Esophagus mucosa (tissue), 1 donor: ENCODE measurements at places on chromosomes 2 and 18.

DNA sequence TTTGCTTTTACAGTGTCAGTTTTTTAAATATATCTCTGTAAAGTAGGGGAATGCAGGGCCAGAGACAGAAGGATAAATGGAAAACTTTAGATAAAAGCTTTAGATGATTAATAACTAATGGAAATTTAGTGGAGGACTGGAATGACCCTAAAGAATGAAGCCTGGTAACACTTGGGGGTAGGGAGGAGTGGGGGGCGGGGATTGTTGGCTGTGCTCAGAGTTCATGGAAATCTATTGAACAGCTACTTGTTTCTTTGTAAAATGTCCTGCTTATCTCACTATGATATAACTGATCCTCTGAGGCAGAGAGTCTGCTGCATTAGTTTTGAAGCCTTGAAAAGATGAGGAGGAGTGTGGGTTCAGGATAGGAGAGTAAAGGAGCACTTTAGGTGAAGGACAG is 90.5 kb downstream of the TMEM185B start:
- no peak for ATAC-seq

DNA sequence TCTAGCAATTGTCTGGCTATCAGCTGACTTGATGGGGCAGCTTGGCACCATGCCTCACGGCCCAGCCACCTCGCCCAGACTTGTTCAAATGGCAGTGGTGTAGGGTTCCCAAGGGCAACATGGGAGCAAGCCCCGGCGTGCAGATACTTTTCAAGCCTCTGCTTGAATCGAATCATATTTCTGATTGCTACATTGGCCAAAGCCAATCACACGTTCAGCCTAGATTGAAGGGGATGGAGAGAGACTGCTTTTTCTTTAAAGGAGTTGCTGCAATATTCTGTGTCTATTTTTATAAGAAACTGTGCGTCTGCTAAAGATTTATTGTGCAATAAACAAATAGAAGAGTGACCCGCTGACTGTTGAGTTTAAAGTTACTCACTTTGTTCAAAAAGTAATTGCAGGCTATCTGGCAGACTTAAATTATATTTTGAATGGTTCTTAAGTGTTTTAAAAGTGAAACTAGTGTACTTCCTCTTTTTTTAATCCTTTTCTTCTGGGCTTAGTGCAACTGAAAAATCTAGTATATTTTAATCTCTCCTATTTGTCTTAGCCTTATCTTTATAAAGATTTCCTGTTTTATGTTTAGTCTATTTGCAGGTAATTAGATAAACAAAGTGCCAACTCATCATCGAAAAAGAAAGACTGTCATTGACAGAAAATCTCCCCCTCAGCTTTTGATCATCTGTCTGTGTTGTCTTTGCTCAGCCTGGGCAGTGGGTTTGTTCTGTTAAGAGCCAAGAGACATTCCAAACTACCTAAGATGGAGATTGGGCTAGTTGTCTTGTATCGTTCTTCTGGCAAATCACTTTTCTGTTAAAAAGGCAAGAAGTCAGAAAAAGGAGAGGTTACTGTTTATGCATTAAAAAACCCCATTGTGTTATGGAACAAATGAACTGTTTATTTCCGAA is 156.1 kb downstream of the TPGS2 start:
- ATAC-seq: peak; percentile 95

GRCh38 chr2:70793450-70793849 is 3.0 kb upstream of the FIGLA start:
- ATAC-seq: no peak

DNA sequence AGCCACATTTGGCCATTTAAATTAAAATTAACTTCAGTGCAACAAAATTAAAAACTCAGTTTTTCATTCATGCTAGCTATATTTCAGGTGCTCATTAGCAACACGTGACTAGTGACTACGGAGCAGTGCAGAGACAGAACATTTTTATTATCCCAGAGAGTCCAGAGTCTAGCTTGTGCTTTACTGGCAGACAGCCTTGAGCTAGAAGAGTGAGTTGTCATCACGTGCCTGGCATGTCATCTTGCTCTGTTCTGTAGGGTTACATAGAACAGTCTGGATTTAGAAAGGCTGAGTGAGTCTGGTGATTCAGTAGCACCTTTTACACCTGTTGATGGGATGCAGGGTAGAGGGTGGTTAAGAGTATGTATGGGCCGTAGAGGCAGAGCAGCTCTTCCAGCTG is 136.9 kb upstream of the IL1R2 start:
- peak; percentile 35 for ATAC-seq

DNA sequence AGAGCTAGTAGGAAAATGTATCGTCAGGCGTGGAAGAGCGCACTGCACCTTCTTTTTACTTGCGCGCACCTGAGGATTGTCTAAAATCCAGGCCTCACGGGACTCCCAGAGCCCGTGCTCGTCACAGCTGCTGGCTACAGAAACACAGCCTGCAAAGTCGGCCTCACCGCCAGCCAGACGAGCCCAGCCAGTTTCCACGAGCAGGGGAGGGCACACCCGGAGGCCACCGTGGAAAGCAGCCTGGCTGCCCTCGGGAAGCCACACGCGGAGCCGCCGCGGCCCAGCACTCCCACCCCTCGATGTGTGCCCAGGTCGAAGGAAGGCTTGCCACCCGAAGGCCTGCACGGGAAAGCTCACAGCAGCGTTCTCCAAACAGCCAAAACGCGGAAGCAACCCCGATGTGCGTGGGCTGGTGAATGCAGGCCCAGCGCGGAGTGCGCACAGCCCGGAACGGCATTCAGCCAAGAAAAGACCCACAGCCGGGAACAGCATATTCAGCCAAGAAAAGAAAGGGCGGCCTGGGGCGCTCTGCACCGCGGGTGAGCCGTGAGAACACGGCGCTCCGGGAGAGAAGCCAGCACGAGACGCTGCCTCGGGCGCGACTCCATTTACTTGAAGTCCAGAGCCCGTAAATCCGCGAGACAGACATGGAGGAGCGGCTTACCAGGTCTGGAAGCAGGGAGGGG is 53.9 kb upstream of the SALL3 start:
- no peak for ATAC-seq
